ENCODE measurements at places on chromosomes 16 and 17.

- DNase-seq: peak; percentile 37
Measured at GRCh38 chr17:65198653-65199382, 61.6 kb downstream of the RGS9 start.

- DNase-seq: no peak
Measured at GRCh38 chr17:73232587-73233373, 28.9 kb downstream of the CPSF4L start.

DNA sequence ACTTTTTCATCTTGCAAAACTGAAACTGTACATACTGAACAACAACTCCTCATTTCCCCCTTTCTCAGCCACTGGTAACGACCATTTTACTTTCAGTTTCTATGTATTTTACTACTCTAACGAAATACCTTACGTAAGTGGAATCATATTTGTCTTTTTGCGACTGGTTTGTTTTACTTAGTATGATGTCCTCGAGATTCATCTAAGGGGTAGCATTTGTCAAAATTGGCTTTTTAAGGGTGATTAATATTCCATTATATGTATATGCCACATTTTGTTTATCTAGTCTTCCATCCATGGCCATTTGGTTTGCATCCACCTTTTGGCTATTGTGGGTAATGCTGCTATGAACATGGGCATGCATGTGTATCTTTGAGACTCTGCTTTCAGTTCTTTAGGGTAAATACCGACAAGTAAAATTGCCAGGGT lies 10.4 kb downstream of the KPNB1 start:
- no peak for DNase-seq

DNA sequence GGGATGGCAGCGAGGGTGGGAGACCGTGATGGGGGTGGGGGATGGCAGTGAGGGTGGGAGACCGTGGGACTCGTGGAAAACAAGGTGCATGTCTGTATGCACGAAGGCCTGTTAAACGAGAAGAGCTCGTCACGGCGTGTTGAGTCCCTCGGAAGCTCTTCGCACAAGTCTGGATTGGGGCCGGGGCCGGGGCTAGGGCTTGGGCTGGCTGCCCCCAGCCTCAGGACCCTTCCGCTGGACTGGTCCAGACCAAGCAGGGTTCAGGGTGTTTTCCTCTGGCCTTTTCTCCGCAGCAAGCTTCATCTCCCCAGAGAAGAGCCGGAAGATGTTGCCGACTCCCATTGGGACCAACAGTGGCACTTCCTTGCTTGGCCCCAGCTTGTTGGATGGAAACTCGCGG lies 7.7 kb upstream of the JPT2 start:
- DNase-seq: no peak

- DNase-seq: no peak
Measured at GRCh38 chr17:20053361-20053964, 44.3 kb downstream of the SPECC1 start.

Data from kidney epithelial cell (primary cell).